ENCODE measurements at places on chromosomes 12 and 14. TPM values are rescaled to one million over a fixed set of nuclear protein-coding genes. Genes with fewer than 3 reads are reported as not detected.

Gene LRRC23
- 9.3 TPM for polyA plus RNA-seq

Gene OR10AD1
- not detected for polyA plus RNA-seq

Gene KCNH3
- polyA plus RNA-seq: 2.0 TPM

Gene KRT2
- 0.08 TPM for polyA plus RNA-seq

Gene KRT81
- polyA plus RNA-seq: 0.14 TPM

- DNase-seq: no peak
These were observed 6.2 kb downstream of the LPCAT3 start for GRCh38 chr12:7012024-7012607.

DNA sequence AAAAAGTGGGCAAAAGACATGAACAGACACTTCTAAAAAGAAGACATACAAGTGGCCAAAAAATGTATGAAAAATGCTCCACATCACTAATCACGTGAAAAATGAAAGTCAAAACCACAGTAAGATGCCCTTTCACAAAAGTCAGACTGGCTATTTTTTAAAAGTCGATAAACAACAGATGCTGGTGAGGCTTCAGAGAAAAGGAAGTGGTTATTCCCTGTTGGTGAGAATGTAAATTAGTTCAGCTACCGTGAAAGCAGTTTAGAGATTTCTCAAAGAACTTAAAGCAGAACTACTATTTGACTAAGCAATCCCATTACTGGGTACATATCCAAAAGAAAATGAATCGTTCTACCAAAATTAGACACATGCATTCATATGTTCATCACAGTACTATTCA, 237.0 kb downstream of the KIF21A start:
- no peak for DNase-seq

GRCh38 chr12:125079648-125080645, 14.7 kb downstream of the AACS start:
- DNase-seq: no peak

DNA sequence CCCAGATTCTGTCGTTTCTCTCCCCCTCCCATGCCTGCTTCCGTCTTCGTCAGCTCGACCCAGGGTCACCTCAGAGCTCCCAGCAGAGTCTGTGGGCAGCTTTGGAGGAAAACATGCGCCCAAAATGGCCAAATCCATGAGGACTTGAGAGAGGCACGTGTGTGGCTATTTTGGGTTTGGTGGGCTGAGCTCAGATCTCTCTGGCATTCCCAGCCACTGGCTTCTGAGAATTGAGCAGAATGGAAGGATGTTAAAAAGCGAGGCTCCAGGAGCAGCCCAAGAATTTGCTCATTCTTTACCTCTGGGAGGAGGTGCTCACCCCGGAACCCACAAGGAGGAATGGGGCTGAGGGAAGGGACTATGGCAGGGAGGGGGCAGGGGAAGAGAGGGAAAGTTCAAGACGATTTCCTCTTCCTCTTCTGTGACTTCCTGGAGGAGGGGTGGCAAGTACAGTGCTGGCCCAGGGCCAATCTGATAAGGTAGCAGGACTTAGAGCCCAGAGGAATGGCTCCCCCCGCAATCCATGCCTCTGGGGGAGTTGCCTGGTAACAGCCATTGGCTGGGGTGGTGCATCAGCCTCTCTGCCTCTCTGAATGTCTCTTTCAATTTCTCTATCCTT, 20.1 kb downstream of the TSPAN9 start:
- no peak for DNase-seq

- DNase-seq: no peak
These were observed 5.3 kb upstream of the FOXN3 start for GRCh38 chr14:89422181-89422951.
